Stimulated activated CD4-positive, alpha-beta T cell treated with anti-CD3 and anti-CD28 coated beads, Interleukin-12 subunit alpha, Interleukin-12 subunit beta, amount 100 ng/mL, for 24 hours (primary cell): ENCODE measurements at places on chromosomes 4 and X.

- no peak for DNase-seq
Measured at GRCh38 chr4:147733716-147734344, 1.9 kb downstream of the ARHGAP10 start.

GRCh38 chr4:20251796-20252655, at the start of gene SLIT2:
Gene SLIT2, plus strand, starts transcription at chr4:20251905. Its CDS starts 1,911 bp downstream, at chr4:20253816.
- no peak for DNase-seq

GRCh38 chrX:341541-342101, 23.0 kb upstream of the GTPBP6 start:
- DNase-seq: no peak

DNA sequence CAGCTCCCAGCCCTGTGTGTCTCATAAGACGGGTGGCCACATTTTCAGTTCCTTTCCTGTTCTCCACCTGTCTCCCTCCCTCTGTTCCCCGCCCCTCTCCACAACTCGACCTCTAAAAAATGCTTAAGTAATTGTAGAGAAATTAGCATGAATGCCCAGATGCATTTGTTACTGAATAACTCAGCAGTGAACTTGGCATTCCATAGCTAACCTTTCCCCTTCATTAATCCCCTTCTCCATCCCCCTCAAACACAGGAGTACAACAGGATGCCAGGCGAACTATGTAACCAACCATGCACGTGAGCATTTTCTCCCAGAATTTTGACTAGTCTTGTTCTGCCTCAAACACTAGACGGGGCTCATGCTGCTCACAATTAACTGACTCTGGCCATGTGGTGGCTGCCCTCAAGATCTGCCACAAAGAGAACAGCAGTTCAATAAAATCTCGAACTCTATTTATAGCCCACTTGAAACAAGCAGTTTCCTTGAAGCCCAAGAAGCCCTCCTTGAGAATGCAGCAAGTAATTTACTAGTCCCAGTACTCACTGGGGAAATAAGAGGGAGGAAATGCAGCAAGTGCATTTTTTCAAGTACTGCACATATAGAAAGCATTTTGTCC, 351.2 kb downstream of the ARHGAP24 start:
- no peak for DNase-seq

DNA sequence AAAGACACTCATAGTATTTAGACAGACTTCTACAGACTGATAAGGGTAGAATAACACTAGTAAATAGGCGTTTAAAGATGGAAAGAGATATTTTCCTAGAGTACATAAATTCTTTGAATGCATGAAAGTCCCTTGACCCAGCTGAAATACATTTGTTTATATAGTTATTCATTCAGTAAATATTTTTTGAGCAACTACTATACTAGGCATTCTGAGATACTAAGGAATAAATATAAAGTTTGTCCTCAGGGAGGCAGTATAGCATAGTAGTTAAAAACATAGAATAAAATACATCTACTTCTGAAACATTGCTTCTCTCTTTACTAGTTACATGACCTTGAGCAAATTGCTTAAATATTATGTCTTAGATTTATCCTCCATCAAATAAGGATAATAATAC, 27.4 kb downstream of the HMGN5 start:
- DNase-seq: no peak

DNA sequence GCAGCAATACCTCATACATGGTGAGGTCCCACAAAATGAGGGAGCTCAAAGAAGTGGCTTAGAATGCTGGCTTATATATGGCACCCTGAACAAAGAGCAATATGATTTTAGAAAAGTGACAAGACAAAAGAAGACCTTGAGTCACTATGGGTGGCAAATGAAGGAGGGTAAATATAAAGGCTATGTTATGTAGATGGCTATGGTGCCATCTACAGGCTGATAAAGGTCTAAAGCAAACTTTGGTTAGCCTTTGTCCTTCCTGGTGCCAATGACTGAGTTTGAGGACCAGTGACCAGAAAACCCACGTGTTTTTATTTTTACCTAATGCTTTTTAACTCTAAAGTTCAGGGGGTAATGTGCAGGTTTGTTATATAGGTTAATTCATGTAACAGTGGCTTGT, 151.8 kb downstream of the CCNG2 start:
- DNase-seq: no peak

GRCh38 chrX:130118441-130119311, 8.4 kb upstream of the ELF4 start:
- DNase-seq: no peak

GRCh38 chrX:151789179-151789800, 54.7 kb downstream of the CNGA2 start:
- DNase-seq: no peak
